ENCODE measurements at places on chromosomes 7 and 10.

DNA sequence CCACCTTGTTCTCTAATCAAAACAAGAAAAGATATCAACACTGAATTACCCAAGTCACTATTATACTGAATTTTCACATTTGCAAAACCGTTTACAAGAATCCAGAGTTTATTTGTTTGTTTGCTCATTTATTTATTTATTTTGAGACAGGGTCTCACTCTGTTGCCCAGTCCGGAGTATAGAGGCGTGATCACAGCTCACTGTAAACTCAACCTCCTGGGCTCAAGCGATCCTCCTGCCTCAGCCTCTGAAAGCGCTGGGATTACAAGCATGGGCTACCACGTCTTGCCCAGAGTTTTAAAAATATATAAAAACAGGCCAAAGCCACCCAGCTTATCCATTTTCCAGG, 8.5 kb downstream of the CREB3L2 start:
- no peak for DNase-seq

- DNase-seq: no peak
Measured at GRCh38 chr10:37816290-37816689, 41.1 kb downstream of the ZNF248 start.

DNA sequence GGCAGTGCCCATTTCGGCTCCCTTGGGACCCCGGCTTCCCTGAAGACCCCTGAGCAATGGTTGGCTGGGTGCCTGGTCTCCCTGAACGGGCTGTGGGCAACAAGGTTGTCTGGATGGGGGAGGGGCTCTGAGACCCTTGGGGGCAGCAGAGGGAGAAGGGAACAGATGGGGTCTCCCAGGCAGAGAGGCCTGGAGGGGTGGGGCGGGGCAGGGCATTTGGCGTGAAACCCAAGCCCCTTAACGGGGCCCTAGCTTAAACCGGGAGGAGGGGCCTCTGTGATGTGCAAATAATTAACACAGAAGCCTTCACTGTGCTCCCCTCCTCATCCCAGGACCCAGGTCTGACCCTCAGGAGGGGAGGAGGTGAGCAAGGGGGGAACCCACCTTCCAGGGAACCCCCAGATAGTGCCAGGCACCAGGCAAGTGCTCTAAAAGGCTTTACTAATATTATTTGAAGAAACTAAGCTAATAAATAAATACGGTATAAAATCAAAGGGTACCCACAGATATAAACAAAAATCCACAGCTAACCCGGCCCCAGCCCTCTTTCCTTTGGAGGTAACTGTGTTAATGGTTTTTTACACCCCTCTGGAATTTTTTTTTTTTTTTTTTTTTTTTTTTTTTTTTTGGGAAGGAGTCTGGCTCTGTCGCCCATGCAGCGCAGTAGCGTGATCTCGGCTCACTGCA, 170.8 kb downstream of the RNF216 start:
- DNase-seq: no peak

GRCh38 chr7:46583656-46584055, 662.6 kb upstream of the IGFBP3 start:
- no peak for DNase-seq

- DNase-seq: no peak
Measured at GRCh38 chr10:72814099-72814790, 79.3 kb upstream of the OIT3 start.

- DNase-seq: no peak
Measured at GRCh38 chr10:63799521-63800300, 278.5 kb downstream of the REEP3 start.

- DNase-seq: no peak
Measured at GRCh38 chr7:843230-843629, 11.0 kb downstream of the SUN1 start.

DNA sequence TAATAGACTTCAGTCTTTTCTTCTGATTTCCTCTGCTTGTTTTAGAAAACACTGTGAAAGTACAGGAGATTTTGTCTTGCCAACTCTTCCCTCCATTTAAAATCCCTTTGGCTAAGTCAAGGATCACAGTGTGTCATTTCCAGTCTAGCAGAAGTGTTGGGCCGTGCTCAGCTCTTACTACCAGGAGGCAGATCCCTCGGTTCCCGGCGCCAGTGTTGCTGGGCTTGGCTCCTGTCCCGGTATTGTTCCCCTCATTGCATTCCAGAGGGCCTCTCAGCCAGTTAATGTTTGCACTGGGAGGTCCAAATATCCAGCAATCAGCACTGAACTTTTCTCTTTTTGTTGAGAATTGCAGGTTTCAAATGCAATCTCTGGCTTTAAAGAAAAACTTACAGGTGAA, 612.1 kb upstream of the MGMT start:
- DNase-seq: no peak

DNA sequence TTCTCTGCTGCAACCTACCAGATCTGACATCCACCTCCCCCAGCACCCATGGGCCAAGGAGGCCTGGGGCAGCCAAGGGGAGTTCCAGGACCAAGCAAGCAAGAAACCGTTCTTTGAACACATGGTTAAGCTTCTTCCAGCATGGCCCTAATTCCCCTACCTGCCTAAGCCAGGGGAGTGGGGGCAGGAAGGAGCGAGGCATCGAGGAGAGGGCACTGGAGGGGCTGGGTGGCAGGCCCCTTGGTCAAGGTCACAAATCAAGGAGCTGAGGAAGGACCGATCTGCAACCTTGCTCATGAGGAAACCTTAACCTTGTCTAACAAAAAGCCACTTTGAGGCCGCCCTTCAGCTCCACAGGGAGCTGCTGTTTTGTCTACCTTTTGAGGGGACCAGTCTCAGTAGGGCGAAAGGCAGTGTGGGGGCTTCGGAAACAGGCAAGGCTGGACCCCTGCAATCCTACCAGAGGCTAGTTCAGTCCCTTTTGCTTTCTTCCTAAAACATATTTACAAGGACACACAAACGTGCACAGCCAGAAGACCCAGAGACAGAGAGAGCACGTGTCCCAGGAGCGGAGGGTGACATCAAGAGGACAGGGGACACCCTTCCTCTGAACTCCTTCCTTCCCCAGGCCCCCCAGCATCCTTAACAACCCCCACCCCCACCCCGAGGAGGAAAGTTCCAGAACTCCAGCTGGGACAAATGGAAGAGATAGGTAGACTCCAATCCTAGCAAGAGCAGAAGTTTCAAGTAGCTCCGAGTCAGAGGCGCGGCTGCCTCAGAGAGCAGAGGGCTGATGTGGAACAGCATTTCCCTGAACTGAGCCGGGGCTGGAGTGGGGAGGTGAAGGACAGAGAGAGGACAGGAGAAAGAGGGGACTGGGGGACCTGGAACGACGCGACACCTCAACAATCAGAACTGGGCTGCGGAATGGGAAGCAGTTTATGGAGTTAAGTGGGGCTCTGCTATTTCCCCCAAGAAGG, 28.2 kb downstream of the SPOCK2 start:
- DNase-seq: no peak

- DNase-seq: no peak
Measured at GRCh38 chr10:86218160-86218559, 148.4 kb downstream of the GRID1 start.

DNA sequence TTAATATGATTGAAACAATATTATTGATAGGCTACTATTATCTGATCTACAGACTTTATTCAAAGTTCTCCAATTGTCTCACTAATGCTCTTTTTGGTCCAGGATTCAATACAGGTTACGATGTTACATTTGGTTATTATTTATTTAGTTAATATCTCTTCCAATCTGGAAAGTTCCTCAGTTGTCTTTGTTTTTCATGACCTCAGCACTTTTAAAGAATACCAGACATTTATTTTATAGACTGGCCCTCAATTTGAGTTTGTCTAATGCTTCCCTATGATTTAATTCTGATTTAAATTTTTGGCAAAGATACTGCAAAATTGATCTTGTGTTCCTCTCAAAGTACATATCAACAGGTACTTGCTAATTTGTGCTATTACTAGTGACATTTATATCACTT, 937.4 kb downstream of the KCNMA1 start:
- no peak for DNase-seq

DNA sequence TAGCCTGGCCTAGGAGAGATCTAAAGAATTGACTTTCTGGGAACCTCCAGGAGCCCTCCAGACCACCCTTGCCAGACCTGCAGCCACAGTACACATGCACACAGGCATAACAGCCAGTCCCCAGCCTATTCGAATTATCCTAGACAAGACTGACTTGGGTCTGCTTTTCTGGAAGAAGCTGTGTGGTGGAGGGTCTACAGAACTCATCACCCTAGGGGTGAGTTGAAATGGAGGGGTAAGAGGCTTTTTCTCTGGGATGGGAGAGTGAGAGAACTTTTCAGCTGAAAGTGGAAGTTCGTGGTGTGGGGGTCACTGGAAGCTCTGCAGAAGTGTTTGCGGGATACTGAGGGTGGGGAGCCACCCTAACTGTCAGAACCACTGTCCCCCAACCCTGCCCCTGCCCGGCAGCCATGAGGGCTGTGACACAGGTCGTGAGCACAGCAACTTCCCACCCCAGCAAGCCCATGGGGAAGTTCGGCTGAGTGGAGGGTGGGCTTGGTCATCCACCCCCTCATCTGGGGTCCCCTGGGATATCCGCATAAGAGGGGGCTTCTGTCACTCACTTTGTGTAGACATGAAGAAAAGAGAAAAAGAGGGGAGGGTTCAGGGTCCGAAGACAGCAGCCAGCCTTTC, 7.8 kb downstream of the TLX1 start:
- no peak for DNase-seq

GRCh38 chr7:126840869-126841268, 411.9 kb downstream of the GRM8 start:
- peak; percentile 84 for DNase-seq

DNA sequence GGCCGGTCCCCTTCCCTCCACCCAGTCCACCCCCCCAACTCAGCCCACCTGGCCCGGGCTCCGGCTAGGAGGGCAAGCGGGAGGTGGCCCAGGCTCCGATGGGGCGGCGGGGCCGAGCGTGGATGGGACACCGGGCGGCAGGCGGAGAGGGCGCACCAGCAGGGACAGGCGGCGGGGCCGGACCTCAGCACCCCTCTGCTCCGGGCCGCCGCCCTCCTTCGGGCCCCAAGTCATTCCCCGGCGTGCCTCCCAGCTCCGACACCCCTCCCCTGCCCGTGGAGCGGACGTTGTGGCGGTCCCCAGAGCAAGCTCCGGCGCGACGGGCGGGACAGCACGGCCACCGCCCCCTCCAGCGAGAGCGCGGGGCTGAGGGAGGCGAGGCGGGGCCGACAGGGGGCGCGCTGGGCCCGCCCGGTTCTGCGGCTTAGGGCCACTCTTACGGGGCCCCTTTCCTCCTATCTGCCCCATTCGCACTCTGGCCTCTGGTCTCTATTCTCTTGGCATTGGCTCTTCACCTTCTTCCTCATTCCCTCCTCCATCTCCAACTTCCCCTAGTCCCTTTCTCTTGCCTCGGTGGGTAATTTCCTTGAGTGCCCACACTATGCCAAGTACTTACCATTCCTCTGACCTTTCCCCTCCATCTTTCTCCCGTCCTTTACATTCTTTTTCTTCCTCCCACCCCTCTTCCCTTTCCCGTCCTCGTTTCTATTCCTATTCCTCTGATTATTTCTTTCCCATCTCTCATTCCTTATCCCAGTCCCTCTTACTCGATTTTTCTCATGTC, 701 bp upstream of the GBX1 start:
- DNase-seq: no peak

DNA sequence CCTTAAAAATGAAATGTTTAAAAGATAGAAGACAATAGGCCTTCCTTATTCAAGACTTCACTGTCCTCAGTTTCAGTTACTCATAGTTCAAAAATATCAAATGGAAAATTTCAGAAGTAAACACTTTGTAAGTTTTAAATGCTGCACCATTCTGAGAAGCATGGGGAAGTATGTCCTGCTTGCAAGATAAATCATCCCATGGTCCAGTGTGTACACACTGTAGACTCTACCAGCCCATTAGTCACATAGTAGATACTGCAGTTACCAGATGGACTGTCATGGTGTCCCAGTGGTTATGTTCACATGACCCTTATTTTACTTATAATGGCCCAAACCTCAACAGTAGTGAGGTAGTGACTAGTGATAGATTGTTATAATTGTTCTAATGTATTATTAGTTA, 69.5 kb downstream of the PTPN12 start:
- DNase-seq: no peak

DNA sequence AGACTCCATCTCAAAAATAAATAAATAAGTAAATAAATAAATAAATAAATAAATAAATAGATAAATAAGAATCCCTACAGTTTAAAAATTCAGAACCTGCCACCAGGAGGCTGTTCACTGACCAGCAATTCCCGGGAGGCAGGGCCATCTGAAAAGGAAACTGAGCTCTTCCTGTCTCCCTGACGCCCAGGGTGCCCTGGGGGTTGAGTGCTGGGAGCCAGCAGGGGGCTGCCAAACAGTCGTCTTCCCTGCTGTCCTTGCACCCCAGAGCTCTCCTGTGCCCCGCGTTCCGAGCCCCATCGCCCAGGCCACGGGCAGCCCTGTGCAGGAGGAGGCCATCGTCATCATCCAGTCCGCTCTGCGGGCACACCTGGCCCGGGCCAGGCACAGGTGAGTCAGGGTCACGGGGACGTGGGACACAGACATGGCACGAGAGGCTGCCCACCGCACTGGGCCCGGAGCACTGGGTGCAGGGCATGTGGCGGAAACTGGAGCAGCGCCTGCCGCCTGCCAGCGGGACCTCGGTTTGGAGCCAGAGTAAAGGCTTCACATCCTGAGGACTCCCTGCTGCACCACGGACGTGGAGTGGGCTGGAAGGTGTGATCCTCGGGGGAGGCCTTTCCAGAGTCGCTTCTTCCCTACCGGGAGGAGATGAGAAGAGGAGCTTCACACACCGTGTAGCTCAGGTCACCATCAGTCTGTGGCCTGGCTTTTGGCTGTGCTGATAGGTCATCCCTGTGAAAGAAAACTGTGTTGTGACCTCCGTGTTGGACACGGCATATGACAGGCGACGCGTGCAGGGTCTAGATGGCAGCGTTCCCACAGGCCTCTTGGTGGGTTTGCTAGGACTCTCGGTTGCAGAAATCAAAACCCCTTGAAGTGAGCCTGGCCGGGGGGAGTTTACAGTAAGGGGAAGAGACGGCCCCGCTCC, 25.9 kb upstream of the TTYH3 start:
- DNase-seq: peak; percentile 11

DNA sequence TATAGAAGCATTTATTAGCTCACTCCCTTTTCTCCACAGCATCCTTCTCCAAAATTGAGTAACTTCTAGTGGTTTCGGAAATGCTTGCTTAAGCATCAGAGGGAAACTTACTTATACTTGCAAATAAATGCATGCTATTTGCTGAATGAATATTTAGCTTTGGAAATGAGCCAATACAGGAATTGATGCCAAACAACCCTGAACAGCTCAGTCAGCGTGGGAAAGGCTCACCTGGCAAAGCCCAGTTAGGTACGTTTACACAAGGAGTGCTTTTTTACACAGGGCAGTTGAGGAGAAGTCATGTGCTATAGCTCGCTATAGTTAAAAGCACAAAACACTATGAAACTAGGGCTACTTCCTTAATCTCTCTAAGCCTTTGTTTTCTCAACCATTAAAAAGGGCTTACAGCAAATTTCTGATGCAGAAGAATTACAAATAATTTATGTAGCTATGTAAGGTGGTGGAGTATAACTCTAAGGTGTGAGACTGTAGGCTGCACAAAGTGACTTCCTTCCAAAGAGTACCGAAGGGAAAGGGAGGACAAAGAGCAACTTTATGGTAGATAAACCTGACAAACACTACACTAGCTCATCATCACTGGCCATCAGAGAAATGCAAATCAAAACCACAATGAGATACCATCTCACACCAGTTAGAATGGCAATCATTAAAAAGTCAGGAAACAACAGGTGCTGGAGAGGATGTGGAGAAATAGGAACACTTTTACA, 498.2 kb downstream of the PHTF2 start:
- DNase-seq: no peak

All from NCI-H1417 (cell line).